ENCODE measurements at places on chromosomes 4 and X.

GRCh38 chr4:73841243-73841925, 4.9 kb downstream of the CXCL6 start:
- DNase-seq = no peak

- DNase-seq = no peak
Observed at GRCh38 chrX:33175201-33175600, 36.1 kb downstream of the DMD start.

GRCh38 chr4:74613266-74613665, 168.3 kb downstream of the AREG start:
- no peak for DNase-seq

DNA sequence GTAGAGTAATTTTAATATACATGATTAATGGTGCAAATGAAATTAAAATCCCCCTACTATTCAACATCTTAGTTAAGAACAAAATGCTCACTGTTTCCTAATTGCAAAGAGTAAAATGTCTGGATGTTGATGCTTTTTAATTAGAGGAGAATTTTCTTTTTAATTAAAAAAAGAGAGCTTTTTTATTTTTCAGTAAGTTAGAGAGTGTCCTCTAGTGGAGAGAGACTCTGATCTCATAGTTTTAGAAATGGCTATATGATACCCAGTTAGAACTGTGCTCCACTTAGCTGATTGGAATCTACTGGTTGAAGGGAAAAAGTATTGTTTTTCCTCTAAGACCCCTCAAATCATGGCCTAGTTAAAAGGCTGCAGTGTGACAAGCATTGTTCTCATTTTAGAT, 312.0 kb upstream of the MAGEB2 start:
- no peak for DNase-seq

DNA sequence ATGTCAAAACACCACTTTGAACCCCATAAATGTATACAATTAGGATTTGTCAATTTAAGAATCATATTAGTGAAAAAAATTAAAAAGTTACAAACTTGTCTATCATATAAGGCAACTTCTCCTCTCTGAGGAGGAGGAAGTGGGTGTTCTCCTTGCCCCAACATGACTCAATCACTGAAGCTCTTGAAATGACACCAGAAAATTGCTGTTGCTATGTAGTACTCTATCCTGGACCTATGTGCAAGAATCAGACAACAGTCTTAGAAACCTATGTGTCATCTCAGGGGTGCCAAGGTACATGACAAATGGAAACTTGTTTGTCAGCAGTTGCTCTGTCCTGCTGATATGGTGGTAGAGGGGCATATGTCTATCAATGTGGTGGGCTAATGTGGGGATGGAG, 47.7 kb downstream of the HMGB3 start:
- no peak for DNase-seq

DNA sequence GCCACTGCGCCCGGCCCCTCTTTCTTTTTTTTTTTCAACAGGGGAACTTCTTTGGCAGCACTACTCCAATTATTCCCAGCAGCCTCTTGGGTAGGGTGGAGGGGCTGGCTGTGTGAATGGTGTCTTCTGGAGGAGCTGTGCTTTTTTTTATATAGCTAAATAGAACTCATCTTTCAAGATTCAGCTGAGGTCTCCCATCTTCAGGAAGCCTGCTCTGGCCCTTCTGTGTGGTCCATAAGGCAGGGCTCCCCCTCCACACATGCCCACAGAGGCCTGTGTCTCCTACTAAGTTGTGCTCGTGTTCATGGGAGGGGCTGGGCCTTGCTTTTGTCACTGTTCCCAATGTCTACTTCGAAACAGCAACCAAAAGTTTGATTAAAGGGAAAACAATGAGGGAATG, 116.8 kb downstream of the AFAP1 start:
- DNase-seq = no peak

GRCh38 chr4:3481113-3481531, 18.0 kb downstream of the DOK7 start:
- no peak for DNase-seq

GRCh38 chr4:139035650-139036049, 20.1 kb downstream of the NOCT start:
- no peak for DNase-seq

GRCh38 chrX:17187136-17187756, 187.8 kb upstream of the NHS start:
- DNase-seq = no peak

- DNase-seq = no peak
Observed at GRCh38 chr4:118816538-118817177, 19.3 kb downstream of the SEC24D start.

GRCh38 chrX:49991758-49992157, 69.4 kb downstream of the CLCN5 start:
- no peak for DNase-seq

DNA sequence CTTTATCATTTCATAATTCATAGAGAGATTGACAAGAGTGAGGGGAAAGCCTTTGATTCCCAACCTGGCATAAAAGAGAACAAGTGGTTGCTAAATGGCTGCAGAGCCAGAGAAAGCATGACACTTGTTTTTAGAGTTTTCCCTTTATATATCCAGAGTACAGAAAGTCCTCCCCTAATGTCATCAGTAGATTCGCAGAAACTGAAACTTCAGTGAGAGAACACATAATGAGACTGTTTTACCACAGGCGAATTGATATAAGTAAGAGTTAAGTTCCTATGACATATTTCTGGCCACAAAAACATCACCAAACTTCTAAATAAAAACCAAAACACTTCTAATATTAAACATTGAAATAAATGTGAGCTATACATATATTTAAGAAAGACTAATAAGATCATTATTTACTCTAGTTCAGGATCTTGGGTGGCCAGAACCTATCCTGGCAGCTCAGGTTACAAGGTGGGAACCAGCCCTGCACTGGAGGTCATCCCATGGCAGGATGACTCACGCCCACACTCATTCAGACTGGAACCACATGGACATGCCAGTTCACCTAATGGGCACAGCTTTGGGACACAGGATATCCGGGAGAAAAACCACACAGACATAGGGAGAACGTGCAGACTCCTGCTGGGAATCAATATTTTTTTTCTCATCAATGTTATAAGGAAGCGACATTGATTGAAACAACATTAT, 35.5 kb downstream of the NWD2 start:
- no peak for DNase-seq

GRCh38 chr4:142846729-142847596, 862 bp upstream of the INPP4B start:
- DNase-seq = peak; percentile 39

- no peak for DNase-seq
Observed at GRCh38 chrX:120753413-120754251, 122.0 kb downstream of the CT47B1 start.

DNA sequence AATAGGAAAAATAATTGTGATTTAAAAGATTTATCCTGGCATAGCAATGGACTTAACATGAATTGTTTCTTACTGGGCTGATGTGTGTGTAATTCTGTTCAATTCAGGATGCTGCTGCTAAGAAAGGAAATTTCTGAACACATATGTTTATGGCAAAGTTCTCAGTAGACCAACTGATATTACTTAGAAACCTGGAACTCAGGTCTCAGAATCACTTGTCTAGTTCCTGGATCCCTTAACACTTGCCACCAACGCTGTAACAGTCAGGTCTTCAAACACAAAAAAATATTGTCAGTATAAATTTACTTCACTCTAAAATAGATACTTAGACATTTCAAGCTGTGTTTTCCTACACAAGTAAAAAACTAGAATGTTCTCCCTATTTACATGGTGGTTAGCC, 5.5 kb downstream of the CASP3 start:
- DNase-seq = no peak

- DNase-seq = no peak
Observed at GRCh38 chr4:75892508-75892907, 9.7 kb downstream of the PPEF2 start.

- DNase-seq = peak; percentile 66
Observed at GRCh38 chrX:989959-990510, 222.4 kb downstream of the CRLF2 start.

All from activated gamma-delta T cell treated with anti-CD3 and anti-CD28 coated beads, Interleukin-2, amount 50 U/mL, for 16 hours (primary cell).